ENCODE measurements at places on chromosomes 2 and 18. TPM values are rescaled to one million over a fixed set of nuclear protein-coding genes. Genes with fewer than 3 reads are reported as not detected.
A peak's percentile ranks its signal among the peaks of the same experiment; 100 is the strongest.

ZNF804A gene
- total RNA-seq, result 2.4 TPM

- no peak for DNase-seq
- H3K27ac ChIP-seq, result no peak overlapping the region
Measured at GRCh38 chr2:65845442-65846182, 413.2 kb upstream of the SPRED2 start.

VWC2L gene
- 0.40 TPM for total RNA-seq

GRCh38 chr2:120820263-120820952 is 84.7 kb downstream of the GLI2 start:
- H3K27me3 ChIP-seq, result no peaks in the 10 kb centered on the region
- peaks cover 30% of the 10 kb centered on the region for H3K4me1 ChIP-seq
- peak; percentile 77 for DNase-seq
- no peaks in the 10 kb centered on the region for H3K36me3 ChIP-seq
- peak overlapping the region; percentile 90 for H3K27ac ChIP-seq

REG3A gene
- total RNA-seq, result 1.6 TPM

MC4R gene
- total RNA-seq, result not detected

- H3K27me3 ChIP-seq, result no peaks in the 10 kb centered on the region
- peaks cover 7% of the 10 kb centered on the region for H3K4me1 ChIP-seq
- H3K27ac ChIP-seq, result peak overlapping the region; percentile 53
- DNase-seq, result no peak
Measured at GRCh38 chr18:36350251-36350651, 52.7 kb downstream of the FHOD3 start.

LOXL3 gene
- total RNA-seq, result 13.3 TPM

- H3K36me3 ChIP-seq, result no peaks in the 10 kb centered on the region
- no peak overlapping the region for H3K4me3 ChIP-seq
- no peak for DNase-seq
- peak overlapping the region; percentile 32 for H3K27ac ChIP-seq
Measured at GRCh38 chr18:25373432-25374179, 21.6 kb upstream of the ZNF521 start.

- peak overlapping the region; percentile 77 for H3K27ac ChIP-seq
- H3K4me3 ChIP-seq, result no peak overlapping the region
- H3K4me1 ChIP-seq, result peaks cover 31% of the 10 kb centered on the region
Measured at GRCh38 chr2:208134928-208135586, 5.4 kb upstream of the CRYGC start.

GRCh38 chr18:47174545-47175116 is 1.5 kb downstream of the IER3IP1 start:
- H3K27me3 ChIP-seq, result no peaks in the 10 kb centered on the region
- H3K36me3 ChIP-seq, result no peaks in the 10 kb centered on the region
- H3K4me3 ChIP-seq, result peak overlapping the region; percentile 93
- H3K4me1 ChIP-seq, result peaks cover 13% of the 10 kb centered on the region

DNA sequence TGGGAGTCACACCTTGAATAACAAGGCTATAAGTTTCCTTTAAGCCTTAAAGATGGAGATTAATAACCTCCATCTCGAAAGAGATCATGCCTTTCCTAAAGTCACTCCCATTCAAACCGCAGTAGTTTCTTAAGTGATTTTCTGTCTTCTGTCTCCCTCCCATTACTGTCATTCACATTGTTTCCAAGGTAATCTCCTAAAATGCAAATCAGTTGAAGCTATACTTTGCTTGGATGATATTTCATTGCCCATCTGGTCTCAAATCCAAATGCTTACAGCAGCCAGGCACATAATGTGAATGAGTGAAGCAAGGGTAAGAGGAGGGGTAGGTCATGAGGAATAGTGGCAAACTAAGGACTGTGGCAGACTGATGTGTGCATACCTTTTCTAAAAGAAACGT is 116.4 kb downstream of the CCDC141 start:
- H3K4me1 ChIP-seq, result no peaks in the 10 kb centered on the region
- no peak for DNase-seq
- no peaks in the 10 kb centered on the region for H3K27me3 ChIP-seq
- no peak overlapping the region for H3K4me3 ChIP-seq

MATN3 gene
- total RNA-seq, result 3.5 TPM

GRCh38 chr2:222264791-222265320 is 33.9 kb downstream of the PAX3 start:
- H3K4me3 ChIP-seq, result no peak overlapping the region
- H3K36me3 ChIP-seq, result no peaks in the 10 kb centered on the region
- H3K27me3 ChIP-seq, result peaks cover 43% of the 10 kb centered on the region
- H3K4me1 ChIP-seq, result no peaks in the 10 kb centered on the region

DNA sequence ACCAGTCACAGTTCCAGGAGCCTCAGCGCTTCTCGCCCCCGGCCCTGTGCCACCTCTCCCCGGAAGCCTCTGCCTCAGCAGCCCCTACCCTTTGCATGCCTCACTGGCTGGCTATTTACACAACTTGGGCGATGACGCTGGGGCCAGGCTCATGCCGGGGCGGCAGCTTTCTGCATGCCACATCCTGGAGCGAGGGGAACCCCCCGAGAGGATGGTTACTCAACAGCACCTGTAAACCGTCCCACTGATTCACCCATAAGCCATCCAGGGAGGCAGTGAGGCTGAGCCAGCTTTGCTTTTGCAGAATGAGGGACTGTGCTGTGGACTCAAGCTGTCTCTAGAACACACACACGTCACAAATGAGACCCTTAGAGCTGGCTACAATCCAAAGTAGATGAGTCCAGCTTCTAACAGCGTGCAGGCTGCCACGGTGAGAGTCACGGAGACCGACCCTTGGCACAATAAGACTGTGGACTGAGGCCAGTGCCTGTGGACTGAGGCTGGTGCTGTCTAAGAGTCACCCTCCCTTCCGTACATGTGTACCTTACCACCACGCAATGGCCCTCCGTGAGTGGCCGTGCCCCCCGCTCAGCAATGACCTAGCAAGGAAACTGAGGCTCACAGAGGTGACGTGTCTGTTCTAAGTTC is 45.6 kb upstream of the ODC1 start:
- no peak overlapping the region for H3K4me3 ChIP-seq
- no peaks in the 10 kb centered on the region for H3K27me3 ChIP-seq
- peaks cover 12% of the 10 kb centered on the region for H3K4me1 ChIP-seq
- H3K27ac ChIP-seq, result no peak overlapping the region
- H3K36me3 ChIP-seq, result no peaks in the 10 kb centered on the region
- no peak for DNase-seq

DNA sequence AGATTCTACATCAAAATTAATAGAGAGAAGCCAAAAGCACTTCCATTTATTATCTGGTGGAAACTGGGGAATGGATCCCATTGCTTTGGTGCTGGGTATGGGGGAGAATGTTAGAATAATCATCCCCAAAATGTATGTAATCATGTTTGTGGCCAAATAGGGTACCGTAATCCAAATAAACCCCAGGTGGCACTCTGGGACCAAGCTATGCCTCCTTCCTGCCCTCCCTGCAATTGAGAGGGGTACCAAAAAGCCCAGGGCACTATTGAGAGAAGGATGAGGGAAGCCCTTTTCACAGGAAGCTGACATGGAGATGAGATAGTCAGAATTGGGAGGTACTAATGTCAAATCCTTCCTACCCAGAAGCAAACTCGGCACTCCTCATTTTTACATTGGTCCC is 85.7 kb upstream of the NRP2 start:
- DNase-seq, result no peak
- no peaks in the 10 kb centered on the region for H3K27me3 ChIP-seq
- peaks cover 7% of the 10 kb centered on the region for H3K4me1 ChIP-seq
- H3K36me3 ChIP-seq, result no peaks in the 10 kb centered on the region

MYL12B gene
- total RNA-seq, result 519 TPM

CTAGE1 gene
- 0.47 TPM for total RNA-seq

NEB gene
- 3.3 TPM for total RNA-seq

GRCh38 chr2:53058526-53058925 is 709.1 kb upstream of the CHAC2 start:
- no peaks in the 10 kb centered on the region for H3K36me3 ChIP-seq
- H3K4me1 ChIP-seq, result no peaks in the 10 kb centered on the region
- H3K27me3 ChIP-seq, result no peaks in the 10 kb centered on the region
- peak overlapping the region; percentile 2 for H3K27ac ChIP-seq
- DNase-seq, result peak; percentile 19

DNA sequence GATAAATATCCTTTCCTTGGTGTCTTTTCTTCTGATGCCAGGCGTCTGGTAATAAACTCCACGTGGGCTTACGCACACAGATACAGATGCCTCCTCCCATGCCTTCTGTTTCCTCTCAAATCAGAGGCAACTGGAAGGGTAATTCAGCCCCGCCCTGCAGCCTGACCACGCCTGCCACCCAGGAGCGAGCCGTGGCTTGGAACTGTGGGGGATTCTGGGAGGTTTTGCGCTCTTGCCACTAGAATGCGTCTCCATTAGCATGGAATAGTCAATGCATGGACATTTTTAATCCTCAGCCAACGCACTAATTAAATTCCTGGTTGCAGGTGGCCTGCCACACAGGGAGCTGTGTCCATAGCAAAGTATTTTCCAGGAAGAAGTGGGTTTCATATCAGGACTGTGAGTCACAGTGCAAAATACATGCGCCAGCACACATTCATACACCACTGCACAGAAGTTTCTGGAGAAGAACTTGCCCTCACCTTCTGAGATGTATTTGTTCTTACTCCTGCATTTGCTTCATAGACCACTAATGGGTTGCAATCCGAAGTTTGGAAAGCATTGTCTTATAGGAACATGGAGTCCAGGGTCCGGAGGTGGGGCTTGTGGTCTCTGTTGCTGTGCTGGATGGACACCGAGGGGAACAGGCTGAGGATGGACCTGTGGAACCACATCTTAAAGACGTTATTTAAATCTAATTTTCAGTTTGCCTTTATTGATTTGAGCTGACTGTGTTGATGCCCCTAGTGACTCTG is 151.4 kb downstream of the LDLRAD4 start:
- H3K4me1 ChIP-seq, result peaks cover 6% of the 10 kb centered on the region
- peak; percentile 59 for DNase-seq
- no peaks in the 10 kb centered on the region for H3K36me3 ChIP-seq
- no peak overlapping the region for H3K4me3 ChIP-seq
- no peaks in the 10 kb centered on the region for H3K27me3 ChIP-seq

DNA sequence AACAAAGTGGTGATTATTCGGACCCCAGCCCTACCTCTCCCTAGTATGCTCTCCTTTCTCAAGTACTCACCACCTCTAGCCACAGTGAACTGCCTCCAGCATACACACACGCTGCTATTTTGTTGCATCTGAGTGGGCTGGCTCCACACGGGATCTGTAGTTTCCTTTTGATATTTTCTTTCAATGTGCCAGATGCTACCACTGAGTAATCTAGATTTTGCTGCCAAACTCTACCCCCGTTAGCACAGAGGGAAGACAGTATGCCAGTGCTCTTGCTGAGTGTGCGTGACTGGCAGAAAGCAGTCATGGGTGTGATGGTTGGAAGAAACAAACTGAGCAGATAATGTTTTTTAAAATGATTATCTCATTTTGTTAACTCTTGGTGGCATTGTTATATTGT is 11.6 kb downstream of the CFLAR start:
- no peak overlapping the region for H3K4me3 ChIP-seq
- H3K4me1 ChIP-seq, result peaks cover 37% of the 10 kb centered on the region
- H3K27me3 ChIP-seq, result no peaks in the 10 kb centered on the region
- no peak for DNase-seq

PMAIP1 gene
- 7.7 TPM for total RNA-seq

ERMN gene
- total RNA-seq, result 0.07 TPM

DNA sequence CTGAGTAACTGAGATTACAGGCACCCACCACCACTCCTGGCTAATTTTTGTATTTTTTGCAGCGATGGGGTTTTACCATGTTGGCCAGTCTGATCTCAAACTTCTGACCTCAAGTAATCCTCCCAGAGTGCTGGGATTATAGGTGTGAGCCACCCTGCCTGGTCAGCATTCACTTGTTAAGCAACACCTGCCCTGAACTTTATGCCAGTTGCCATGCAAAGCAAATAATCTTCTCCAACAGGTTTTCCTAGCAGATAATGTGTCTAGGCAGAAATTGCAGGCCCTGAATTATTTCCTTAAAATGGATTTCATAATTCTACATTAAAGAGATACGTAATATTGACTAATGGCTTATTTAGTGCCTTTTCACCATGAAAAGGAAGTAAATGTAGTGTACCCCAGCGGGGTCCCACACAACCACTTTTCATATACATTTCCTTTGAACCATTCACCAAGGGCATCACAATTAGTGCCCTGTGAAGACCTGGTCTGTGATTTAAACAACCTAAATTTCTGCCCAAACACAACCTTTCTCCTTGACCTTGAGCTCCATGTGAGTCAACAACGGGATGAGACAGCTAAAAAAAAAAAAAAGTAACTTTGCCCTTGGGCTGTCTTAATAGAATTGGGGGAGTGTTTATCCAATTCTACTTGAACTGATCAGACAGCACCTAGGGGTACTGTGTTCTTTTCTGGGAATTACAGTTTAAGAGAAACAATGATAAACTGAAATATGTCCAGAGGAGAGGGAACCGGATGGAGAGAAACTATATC is 41.6 kb downstream of the EEF1B2 start:
- H3K27me3 ChIP-seq, result no peaks in the 10 kb centered on the region
- peak; percentile 11 for DNase-seq
- H3K4me1 ChIP-seq, result no peaks in the 10 kb centered on the region
- H3K27ac ChIP-seq, result no peak overlapping the region

DNA sequence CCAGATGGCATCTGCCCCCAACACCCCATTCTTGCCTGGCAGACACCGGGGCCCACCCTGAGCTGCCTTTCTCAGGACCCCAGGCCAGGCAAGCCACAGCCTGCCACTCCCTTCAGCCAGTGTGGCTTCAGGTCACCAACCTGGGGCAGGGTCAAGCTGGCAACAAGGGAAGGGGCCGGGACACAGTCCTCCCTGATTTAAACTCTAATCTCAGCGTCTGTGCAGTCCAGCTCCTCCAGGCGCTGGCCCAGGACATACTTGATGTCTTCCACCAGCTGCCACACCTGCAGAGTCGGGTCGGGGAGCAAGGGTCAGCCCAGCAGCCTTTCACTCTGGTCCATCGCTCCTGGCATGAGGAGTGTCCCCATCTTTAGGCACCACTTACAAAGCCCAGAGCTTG is 29.0 kb upstream of the ALPP start:
- no peaks in the 10 kb centered on the region for H3K36me3 ChIP-seq
- H3K4me1 ChIP-seq, result no peaks in the 10 kb centered on the region
- no peak overlapping the region for H3K4me3 ChIP-seq
- DNase-seq, result no peak
- H3K27ac ChIP-seq, result no peak overlapping the region
- H3K27me3 ChIP-seq, result no peaks in the 10 kb centered on the region

SERPINB5 gene
- 0.23 TPM for total RNA-seq

DNA sequence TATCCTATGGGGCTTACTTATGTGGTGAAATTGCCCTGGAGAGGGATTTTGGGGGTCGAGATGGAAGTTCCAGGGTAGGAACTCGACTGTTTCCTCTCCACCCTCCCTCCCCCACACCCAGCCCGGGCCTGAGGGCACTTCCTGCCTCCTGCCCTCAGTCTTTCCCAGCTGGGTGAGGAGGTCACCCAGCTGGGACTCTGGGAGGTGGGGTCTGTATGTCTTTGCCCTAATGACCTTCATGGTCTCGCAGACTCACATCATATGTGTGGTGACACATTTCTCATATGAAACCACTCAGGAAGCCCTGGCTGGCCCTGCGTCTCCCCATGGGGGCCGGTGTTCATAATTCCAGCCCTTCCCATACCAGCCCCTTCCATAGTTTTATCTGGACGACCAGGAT is 12.4 kb downstream of the ATOH8 start:
- H3K4me1 ChIP-seq, result peaks cover 41% of the 10 kb centered on the region
- H3K36me3 ChIP-seq, result no peaks in the 10 kb centered on the region
- no peak overlapping the region for H3K27ac ChIP-seq
- H3K27me3 ChIP-seq, result peaks cover 17% of the 10 kb centered on the region
- no peak overlapping the region for H3K4me3 ChIP-seq
- DNase-seq, result no peak

Data from hepatocyte (in vitro differentiated cells).